Activated naive CD8-positive, alpha-beta T cell treated with anti-CD3 and anti-CD28 coated beads, Interleukin-2, amount 10 ng/mL, durations not matched to agents 7 days and 5 days (primary cell): ENCODE measurements at places on chromosomes 5 and 9. TPM values are rescaled to one million over a fixed set of nuclear protein-coding genes. Genes with fewer than 3 reads are reported as not detected.

Gene SLC46A2
- total RNA-seq, result not detected

Gene ADAMTSL2
- 0.20 TPM for total RNA-seq

Gene TMEM215
- not detected for total RNA-seq

Gene ISOC1
- total RNA-seq, result 16.2 TPM

Gene CBY3
- 0.40 TPM for total RNA-seq

Gene ZNF608
- not detected for total RNA-seq

- DNase-seq, result no peak
- H3K27ac ChIP-seq, result no peak overlapping the region
- no peaks in the 10 kb centered on the region for H3K36me3 ChIP-seq
- H3K4me3 ChIP-seq, result no peak overlapping the region
These were observed 521.3 kb upstream of the ZNF608 start for GRCh38 chr5:125267636-125268248.

GRCh38 chr5:52789851-52790250 is 2.1 kb downstream of the ITGA1 start:
- no peak overlapping the region for H3K4me3 ChIP-seq
- peaks cover 12% of the 10 kb centered on the region for H3K36me3 ChIP-seq
- peaks cover 31% of the 10 kb centered on the region for H3K4me1 ChIP-seq
- no peaks in the 10 kb centered on the region for H3K27me3 ChIP-seq
- no peak for DNase-seq
- H3K27ac ChIP-seq, result no peak overlapping the region

- peaks cover 11% of the 10 kb centered on the region for H3K27me3 ChIP-seq
- no peaks in the 10 kb centered on the region for H3K4me1 ChIP-seq
- H3K4me3 ChIP-seq, result no peak overlapping the region
- no peak for DNase-seq
- H3K27ac ChIP-seq, result no peak overlapping the region
- H3K36me3 ChIP-seq, result no peaks in the 10 kb centered on the region
These were observed 1.5 kb upstream of the GLRA1 start for GRCh38 chr5:151926188-151926587.

GRCh38 chr5:52796031-52796430 is 8.3 kb downstream of the ITGA1 start:
- H3K4me1 ChIP-seq, result peaks cover 18% of the 10 kb centered on the region
- no peak overlapping the region for H3K27ac ChIP-seq

GRCh38 chr5:1809416-1810035 is 8.3 kb downstream of the NDUFS6 start:
- no peak overlapping the region for H3K27ac ChIP-seq
- no peaks in the 10 kb centered on the region for H3K27me3 ChIP-seq
- peaks cover 9% of the 10 kb centered on the region for H3K4me1 ChIP-seq
- no peak for DNase-seq
- H3K4me3 ChIP-seq, result no peak overlapping the region

DNA sequence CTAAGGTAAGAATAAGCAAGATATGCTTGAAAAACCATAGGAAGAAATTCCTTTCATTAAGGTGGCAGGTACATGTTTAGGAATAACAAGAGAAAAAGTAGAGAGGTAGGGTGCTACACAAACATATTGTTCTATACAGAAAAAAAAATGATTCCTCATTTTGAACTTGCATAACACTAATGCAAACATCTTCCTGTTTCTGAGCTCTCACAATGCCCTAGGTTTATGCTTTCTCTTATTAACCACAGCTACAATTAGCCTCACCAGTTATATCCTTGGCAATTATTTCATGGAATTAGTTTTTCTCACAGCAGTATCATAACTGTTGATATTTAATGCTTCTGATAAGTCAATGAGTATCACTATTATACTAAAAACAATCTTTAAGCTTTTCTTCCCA is 20.7 kb downstream of the CEMIP2 start:
- peaks cover 9% of the 10 kb centered on the region for H3K4me1 ChIP-seq
- no peak overlapping the region for H3K4me3 ChIP-seq
- H3K27ac ChIP-seq, result no peak overlapping the region
- DNase-seq, result no peak
- no peaks in the 10 kb centered on the region for H3K27me3 ChIP-seq

DNA sequence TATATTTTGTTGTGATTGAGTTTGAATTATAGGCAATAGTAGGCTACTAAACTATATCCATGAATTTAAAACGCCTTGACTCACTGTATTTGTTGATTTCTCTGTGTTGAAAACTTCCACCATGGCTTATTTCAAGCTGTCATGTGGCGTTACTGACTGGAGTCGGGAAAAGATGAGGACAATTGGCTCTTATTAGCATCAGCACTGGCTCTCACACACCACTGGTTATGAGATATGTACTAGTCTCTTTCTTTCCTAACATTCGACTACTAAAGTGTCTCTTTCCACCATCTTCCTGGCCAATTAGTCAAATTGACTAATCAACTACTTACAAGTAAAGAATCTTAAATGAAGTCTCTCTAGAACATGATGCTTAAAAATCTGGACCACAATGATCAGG is 9.1 kb upstream of the DAB2 start:
- no peaks in the 10 kb centered on the region for H3K36me3 ChIP-seq
- H3K4me1 ChIP-seq, result peaks cover 5% of the 10 kb centered on the region
- H3K27ac ChIP-seq, result no peak overlapping the region
- H3K4me3 ChIP-seq, result no peak overlapping the region
- no peak for DNase-seq
- H3K27me3 ChIP-seq, result peaks cover 7% of the 10 kb centered on the region

DNA sequence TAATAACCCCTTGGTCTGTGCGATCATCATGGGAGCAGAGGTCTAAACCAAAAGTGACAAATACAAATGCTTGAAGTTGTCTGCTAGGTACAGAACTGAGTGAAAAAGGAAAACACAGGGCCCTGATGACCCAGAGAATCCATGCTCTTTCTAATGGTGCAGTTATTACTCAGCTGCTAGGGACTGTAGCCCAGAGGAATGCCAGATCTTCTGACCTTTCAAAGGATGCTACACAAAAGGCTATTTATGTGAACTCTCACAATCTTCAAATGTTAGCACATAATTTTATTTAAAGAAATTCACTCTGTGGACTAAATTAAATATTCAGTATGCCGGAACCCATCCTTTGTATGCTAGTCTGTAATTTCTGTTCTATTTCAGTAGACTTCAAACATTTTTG is 79.9 kb downstream of the PRR16 start:
- no peak overlapping the region for H3K4me3 ChIP-seq
- no peak for DNase-seq
- no peaks in the 10 kb centered on the region for H3K27me3 ChIP-seq
- H3K4me1 ChIP-seq, result no peaks in the 10 kb centered on the region

DNA sequence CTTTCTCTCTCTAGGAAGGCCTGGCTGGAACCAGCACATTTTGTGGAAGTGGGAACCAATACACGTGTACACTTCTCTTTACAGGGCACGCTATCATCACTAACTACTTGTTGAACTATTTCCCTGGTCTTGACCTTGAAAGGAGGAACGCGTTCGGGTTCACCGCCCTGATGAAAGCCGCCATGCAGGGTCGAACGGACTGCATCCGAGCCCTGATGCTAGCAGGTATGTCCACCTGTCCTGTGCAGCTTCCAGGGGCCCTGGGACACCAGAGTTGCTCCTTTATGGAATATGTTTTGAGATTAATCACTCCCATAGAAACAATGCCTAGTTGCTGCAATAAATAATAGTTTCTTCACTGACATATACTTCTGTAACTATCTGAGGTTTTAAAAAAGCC is 74.1 kb downstream of the ANKRD33B start:
- peaks cover 45% of the 10 kb centered on the region for H3K4me1 ChIP-seq
- H3K27me3 ChIP-seq, result no peaks in the 10 kb centered on the region
- peaks cover 19% of the 10 kb centered on the region for H3K36me3 ChIP-seq
- no peak for DNase-seq
- no peak overlapping the region for H3K4me3 ChIP-seq

- H3K27ac ChIP-seq, result no peak overlapping the region
- no peaks in the 10 kb centered on the region for H3K36me3 ChIP-seq
- no peaks in the 10 kb centered on the region for H3K4me1 ChIP-seq
- peaks cover 5% of the 10 kb centered on the region for H3K27me3 ChIP-seq
These were observed 231.2 kb downstream of the EBF1 start for GRCh38 chr5:158868546-158868945.

DNA sequence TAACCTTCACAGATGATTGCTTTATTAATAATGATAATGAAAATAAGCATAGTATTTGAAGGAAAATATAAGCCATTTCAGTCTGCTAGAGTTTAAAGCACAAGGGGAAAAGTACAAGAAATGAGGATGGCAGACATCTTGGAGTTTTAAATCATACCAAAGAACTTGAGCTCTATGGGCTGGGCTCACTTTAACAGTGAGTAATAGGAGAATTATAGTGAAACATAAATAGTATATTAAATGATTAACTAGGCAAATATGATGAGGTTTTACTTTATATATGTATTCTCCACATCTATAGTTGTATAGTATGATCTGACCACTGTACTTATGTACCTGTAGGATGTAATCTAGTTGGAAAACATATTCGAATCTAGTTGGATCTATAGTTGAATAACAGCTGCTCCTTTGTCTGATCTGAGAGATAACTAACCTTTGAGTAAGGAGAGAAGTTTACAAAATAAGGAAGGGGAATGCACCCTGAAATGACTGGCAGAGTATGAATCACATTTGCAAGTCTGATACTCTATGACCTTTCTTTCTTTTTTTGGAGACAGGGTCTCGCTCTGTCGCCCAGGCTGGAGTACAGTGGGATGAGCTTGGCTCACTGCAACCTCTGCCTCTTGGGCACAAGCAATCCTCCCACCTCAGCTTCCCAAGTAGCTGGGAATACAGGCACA is 17.6 kb downstream of the MEGF9 start:
- H3K4me1 ChIP-seq, result peaks cover 28% of the 10 kb centered on the region
- no peaks in the 10 kb centered on the region for H3K27me3 ChIP-seq
- H3K27ac ChIP-seq, result no peak overlapping the region

- no peak overlapping the region for H3K4me3 ChIP-seq
- no peak overlapping the region for H3K27ac ChIP-seq
- peaks cover 6% of the 10 kb centered on the region for H3K27me3 ChIP-seq
- H3K4me1 ChIP-seq, result no peaks in the 10 kb centered on the region
- H3K36me3 ChIP-seq, result no peaks in the 10 kb centered on the region
- no peak for DNase-seq
These were observed 30.9 kb downstream of the S1PR3 start for GRCh38 chr9:89022001-89022759.
